Activated naive CD4-positive, alpha-beta T cell treated with anti-CD3 and anti-CD28 coated beads, Interleukin-2, amount 50 U/mL, for 72 hours (primary cell): ENCODE measurements at places on chromosomes 12 and 14. TPM values are rescaled to one million over a fixed set of nuclear protein-coding genes. Genes with fewer than 3 reads are reported as not detected.
A peak's percentile ranks its signal among the peaks of the same experiment; 100 is the strongest.

The GARIN6 gene
- total RNA-seq = not detected

The LRP1 gene
- 1.3 TPM for total RNA-seq

The OAS3 gene
- total RNA-seq = 76.6 TPM

The KITLG gene
- not detected for total RNA-seq

The SOCS4 gene
- total RNA-seq = 33.7 TPM

DNA sequence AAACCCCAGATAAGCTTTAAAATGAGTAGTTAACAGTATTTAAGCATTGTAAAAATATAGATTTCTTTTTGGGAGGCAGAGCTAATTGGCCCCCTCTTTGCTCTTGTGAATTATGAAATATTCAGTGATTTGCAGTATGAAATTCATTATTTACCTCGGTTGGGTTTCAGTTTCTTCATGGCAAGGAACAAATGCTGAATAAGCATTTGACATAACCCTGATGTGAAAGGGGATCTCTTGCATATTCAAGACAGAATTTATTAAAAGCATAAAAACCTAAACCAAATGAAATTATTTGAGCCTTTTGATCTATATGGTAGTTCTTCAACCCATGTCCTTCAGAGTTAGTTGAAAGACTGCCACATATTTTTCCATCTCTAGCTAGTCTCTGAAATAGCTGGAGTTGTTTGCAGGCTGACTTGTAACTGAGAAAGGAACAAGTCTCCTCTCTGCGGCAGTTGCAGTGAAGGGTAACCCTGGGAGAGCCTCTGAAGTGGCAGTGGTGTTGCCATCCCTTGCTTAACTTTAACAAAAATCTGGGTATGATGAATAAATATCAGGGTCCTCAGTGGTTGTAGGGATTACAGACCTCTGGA lies 690 bp downstream of the AKAP6 start:
- no peak for DNase-seq

GRCh38 chr14:71355324-71356201 lies 448.3 kb downstream of the PCNX1 start:
- DNase-seq = no peak

- no peak for DNase-seq
Observed at GRCh38 chr12:15116086-15116485, 105.1 kb downstream of the RERG start.

DNA sequence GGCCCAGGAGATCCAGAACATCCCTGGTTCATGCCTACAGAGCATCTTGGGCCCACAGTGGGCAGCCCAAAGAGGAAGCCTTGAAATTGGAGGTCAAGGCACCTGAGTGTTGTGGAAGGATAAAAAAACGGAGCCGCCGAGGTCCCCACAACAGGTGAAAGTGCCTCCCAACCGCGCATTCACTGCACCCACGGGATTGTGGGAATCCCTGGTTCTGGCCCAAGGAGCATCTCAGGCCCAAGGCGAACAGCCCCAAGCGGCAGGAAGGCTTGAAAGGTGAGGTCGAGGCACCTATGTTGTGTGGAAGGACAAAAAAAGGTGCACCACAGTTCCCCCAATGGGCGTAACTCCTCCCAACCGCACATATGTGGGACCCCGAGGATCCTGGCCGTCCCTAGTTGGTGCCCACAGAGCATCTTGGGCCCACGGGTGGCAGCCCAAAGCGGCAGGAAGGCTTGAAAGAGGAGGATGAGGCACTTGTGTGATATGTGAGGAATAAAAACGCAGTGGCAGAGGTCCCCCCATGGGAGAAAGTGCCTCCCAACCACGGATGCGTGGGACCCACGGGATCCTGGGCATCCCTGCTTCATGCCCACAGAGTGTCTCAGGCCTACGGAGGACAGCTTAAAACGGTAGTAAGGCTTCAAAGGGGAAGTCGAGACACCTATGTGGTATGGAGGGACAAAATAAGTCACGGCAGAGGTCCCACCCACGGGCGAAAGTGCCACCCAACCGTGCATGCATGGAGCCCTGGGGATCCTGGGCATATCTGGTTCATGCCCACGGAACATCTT lies 583.9 kb downstream of the ALG10 start:
- no peak for DNase-seq

DNA sequence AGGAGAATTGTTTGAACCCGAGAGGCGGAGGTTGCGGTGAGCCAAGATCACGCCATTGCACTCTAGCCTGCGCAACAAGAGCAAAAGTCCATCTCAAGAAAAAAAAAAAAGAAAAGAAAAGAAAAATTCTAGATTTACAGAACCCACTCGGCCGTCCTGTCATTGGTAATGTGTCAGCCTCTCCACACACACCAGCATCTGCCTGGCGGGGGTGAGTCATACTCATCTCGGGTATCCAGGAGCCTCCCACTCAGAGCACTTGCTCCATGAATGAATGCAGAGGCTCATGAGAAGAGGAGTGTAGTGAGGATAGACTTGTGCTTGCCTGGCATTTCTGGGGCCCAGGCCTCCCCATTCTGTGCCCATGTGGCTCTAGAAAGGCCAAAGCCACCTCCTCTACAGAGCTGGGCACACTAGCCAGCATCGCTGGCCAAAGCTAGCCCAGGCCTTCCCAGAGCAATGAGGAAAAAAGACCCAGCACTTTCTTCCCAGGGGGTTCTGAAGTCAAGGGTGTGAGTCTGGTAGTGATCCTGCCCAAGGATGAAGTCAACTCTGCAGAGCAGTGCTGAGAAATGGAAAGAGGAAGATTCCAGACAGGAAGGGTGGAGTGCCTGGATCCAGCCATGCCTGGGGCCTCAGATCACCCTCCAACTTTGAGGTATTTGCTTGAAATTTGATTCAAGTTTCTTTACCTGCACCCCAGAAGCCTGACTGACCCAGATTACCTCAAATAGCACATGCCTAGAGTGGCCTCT lies 31.2 kb upstream of the KLC1 start:
- no peak for DNase-seq

DNA sequence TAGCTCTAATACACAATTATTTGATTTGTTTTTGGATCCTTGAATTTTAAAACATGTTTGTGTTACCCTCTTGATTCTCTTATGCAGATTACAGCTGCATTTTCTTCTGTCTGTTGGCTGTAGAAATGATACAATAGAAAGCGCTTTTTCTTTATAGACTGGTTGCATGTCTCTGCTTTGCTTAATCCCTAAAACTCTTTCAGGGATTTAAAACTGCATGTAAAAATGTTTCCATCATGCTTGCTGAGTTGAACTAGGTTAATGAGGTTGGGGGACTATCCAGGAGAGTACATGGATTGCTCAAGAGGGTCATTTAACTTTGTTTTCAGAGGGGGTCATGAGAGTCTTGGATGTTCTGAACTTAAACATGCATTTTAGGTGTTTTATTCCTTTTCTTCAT lies 166.4 kb upstream of the IFNG-AS1 start:
- no peak for DNase-seq

- no peak for DNase-seq
Observed at GRCh38 chr12:117367006-117367638, 5.7 kb upstream of the NOS1 start.

DNA sequence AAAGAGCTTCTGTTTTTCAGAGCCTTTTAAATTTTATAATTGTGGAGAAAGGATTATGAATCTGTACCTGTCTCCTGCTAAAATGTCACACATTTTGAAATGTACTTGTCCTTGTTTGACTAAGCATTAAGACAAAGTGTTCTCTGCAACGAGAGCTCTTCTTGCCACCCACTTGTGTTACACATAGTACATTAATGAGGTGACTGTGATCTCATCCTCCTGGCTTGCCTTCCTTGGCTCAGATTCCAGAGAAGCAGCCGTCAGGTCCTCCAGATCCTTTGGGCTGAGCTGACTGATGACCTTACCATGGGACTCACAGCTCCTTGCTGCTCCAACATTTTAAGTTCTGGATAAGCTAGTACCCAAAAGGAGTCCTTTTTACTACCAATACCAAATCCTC lies 81.4 kb downstream of the BBS10 start:
- DNase-seq = no peak

DNA sequence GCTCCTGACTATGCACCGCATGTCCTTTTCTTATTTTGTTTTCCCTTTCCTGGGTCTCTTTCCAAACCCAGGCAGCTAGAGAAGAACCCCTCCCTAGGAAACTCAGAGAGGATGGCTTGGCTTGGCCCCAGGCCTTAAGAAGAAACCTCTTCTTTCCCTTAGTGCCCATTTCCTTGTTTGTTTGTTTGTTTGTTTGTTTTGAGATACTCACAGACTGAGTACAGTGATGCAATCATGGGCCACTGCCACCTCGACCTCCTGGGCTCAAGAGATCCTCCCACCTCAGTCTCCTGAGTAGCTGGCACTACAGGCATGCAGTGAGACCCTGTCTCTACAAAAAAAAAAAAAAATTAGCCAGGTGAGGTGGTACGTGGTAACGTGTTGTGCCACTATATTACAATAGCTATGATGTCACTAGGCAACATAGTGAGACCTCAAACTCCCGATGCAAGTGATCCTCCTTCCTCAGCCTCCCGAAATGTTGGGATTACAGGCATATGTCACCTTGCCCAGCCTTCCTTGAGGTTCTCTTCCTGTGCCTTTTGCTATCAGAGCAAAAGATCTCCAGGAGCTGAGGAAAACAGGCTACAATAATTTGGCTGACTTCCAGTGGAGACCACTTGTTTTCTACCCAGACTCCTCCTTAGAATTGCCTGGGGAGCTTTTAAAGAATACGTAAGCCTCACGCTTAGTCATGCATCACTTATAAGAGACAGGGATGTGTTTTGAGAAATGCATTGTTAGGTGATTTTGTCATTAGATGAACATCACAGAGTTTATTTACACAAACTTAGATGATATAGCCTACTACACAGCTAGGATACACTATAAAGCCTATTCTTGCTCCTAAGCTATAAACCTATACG lies 34.5 kb upstream of the LGALS3 start:
- DNase-seq = no peak

- DNase-seq = no peak
Observed at GRCh38 chr12:122866950-122867607, 28.8 kb downstream of the VPS37B start.

GRCh38 chr12:645563-646071 lies 17.6 kb downstream of the NINJ2 start:
- DNase-seq = no peak

- DNase-seq = no peak
Observed at GRCh38 chr12:121611306-121611705, 15.0 kb upstream of the ORAI1 start.

DNA sequence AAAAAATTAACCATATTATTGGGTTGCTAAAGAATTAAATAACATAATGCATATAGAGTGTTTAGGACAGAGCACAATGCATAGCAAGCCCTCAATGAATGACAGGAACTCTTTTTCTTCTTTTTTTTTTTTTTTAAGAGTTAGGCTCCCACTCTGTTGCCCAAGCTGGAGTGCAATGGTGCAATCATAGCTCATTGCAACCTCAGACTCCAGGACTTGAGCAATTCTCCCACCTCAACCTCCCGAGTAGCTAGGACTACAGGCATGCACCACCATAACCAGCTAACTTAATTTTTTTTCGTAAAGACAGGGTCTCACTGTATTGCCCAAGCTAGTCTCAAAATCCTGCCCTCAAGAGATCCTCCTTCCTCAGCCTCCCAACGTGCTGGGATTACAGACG lies 20.5 kb upstream of the MTERF2 start:
- DNase-seq = no peak

- DNase-seq = no peak
Observed at GRCh38 chr14:81324011-81324410, 76.1 kb downstream of the STON2 start.

DNA sequence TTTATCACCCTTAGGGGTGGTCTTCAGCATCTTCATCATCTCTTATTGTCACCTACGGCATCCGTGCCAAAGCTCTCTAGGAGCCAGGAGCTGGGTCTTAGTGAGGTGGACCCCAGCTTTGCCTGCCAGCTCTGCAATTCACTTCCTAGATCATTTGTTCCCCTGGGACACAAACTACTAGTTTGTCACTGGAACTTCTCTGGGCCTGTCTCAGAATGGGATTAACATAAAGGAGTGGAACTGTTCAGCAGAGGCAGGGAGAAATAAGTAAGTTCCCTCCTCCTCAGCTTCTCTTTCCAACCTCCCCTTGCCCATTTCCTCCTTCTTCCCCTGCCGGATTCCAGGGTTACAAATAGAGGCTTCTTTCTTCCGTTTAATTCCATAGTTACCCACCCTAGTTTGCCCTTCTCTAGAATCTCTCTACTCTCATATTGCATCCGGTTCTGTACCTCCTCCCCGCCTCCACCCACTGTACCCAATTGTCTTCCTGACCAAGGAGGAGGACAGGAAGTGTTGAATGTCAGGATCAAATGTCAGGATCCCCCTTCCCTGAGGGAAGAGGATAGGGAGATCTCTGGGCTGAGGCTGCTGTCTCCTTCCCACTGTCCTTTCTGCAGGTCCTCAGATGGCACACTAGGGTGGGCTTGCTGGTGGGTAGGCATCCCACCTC lies 25.0 kb downstream of the LARP4 start:
- no peak for DNase-seq

DNA sequence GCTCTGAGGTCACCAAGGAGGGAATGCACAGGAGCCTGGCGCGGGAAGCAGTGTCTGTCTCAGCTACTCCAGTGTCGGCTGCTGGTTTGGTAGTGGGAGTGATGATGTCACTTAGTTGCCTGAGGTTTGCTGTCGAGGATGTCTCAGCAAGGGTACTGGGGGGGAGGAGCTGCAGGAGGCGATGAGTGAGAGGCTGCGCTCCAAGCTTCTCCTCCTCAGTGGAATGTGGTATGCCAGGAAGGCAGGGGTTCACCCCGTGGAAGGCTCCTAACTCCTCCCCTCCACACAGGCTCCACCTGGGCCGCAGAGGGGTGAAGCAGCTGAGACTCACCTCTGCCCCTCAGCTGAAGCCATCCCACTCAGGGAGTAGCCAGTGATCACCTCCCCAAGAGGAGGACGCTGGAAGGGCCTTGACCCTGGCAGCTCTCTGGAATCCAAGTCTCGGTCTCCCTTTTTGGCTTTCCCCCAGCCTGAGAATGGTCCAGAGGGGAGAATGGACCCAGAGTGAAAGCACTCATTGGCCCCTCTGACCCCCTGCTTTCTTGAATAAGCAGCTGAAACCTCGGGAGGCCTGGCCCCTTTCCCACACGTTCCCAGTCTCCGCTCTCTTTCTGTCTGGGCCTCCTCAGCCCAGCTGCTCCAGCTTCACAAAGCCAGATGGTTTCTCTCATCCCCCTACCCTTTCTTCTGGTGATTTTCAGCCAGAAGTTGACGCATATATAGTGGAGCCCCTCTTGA lies 178.9 kb upstream of the FKBP4 start:
- DNase-seq = no peak

GRCh38 chr12:108389544-108389943 lies 50.4 kb upstream of the CMKLR1 start:
- DNase-seq = no peak

- DNase-seq = peak; percentile 65
Observed at GRCh38 chr14:104876251-104876699, 11.2 kb downstream of the CEP170B start.
